Stimulated activated CD8-positive, alpha-beta memory T cell treated with anti-CD3 and anti-CD28 coated beads, Interleukin-4, amount 100 ng/mL, for 4 hours (primary cell): ENCODE measurements at places on chromosomes 1 and 21.

DNA sequence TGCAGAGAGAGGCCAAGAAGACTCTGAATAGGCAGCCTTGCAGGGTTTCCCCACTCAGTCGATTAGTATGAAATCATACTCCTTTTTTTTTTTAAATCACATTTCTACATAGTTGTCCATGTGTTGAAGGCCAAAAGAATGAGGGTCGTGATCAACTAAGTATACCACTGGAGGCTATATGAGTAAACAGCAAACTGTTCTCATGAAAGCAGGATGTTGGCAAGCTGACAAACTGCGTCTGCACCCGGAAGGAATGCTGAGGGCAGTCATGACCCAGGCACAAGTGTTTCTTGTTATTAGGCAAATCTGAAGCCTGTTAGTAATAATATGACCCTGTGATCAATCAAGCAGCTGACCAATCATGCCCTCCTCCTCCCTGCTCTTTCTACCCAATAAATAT, 213.2 kb downstream of the USH2A start:
- no peak for DNase-seq

- no peak for DNase-seq
Observed at GRCh38 chr1:41366455-41367287, 5.4 kb downstream of the FOXO6 start.

DNA sequence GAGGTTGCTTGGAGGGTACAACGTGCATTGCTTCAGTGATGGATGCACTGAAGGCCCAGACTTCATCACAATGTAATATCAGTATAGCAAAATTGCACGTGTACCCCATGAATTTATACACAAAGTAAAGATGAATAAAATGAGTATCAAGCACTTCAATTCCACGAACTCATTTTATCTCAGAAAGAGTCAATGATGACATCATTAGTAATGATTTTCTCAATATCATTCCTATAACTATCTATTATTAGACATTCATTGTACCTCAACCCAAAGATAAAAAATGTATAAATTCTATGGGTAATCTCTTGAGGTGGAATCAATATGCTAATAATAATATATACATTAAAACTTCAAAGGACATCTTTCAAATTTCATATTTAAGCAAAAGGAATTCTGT, 208.4 kb downstream of the COL11A1 start:
- DNase-seq = no peak

DNA sequence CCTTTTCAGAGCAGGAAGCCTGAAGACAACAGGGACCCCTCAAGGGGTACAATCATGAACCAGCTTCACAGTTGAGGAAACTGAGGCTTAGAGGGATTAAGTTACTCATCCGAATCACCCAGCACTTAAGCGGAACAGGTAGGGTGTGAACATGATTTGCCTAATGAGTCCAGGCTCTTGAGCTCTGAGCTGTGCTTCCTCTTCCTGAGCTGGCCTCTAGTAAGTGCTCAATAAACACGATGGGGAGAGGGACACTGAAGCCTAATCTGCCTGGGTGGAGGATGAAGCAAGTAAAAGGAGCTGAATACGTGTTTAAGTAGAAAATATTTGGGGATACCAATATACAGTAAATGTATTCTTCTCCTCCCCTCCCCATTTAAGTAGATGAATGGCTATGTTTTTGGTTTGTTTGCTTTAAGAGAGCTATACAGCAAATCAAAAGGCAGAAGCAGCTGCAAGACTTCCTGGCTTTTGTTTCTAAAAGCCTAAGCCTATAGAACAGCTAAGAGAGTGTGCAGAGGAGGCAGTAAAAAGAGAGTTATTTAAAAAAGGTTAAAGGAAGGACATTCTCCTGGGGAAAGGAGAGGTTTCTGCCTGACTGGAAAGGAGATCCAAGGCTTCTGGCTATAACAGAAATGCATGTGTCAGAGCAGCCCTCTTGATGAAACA, 20.5 kb downstream of the STPG1 start:
- DNase-seq = no peak

DNA sequence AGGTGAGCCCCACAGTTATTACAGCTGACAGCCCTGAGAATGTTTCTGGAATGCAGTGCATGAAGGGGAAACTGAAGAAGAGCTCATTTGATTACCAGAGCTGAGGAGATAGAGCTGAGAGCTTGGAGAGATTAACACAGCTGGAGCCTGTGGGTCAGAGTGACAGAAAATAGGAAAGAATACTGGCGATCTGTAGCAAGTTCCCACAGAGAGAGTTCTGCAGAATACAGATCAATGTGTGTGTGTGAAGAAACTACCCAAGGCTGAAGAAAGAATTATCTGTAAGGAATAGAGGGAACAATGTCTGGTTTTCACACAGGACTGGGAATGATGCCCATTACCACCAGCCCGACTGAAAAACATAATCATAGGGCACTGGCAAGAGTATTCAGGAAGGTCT, 103.6 kb upstream of the SNX7 start:
- DNase-seq = no peak

DNA sequence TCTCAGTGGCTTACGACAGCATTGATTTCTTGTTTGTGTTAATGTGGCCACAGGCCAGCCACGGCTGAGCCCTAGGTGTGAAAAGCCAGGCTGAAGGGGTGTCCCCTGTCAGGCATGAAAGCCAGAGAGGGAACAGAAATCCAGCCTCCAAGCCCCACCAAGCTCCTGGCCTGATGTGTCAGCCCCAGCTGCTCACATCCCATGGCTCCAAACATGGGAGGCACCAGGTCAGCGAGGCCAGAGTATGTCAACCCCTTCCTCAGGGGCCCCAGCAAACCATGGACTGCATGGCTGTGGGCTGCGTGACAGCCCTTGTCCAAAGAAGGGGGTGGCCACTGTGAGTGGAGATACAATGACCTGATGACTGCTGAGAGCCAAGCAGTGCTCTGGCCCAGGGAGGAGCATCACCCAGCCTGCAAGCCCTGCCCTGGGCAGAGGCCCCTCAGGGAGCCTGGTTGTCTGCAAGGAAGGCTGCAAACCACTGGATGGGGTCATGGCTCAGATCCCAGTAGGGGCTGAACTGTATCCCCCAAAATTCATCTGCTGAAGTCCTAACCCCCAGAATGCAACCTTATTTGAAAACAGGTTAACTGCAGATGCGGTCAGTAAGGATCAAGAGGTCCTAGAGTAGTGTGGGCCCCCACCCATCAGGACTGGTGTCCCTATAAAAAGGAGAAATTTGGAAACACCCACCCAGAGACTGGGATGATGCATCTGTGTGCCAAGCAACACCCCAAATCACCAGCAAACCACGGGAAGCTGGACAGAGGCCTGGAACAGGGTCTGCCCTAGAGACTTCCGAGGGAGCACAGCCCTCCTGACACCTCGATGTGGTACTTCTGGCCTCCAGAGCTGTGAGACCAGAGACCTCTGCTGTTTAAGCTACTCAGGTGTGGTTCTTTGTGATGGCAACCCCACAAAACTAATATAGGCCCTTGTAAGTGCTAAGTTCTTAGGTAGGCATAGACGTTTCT, 3.3 kb upstream of the MX2 start:
- no peak for DNase-seq

DNA sequence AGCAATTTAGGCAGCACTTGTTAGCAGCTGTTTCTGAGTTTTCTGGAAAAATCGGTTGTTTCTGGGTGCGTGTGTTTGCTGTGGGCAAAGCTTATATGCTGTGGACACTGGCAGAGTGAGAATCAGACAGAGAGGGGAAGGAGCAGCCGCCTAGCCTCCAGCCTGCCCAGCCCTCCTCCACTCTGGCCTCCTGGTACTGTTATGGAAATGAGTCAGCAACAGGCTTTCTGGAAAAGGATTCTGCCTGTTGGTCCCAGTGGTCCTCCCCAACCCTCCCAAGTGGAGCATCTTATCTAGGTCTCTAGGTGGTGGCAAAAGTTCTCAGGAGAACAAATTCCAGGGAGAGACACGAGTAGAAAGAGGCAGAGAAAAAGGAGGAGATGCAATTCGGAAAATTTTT, 42.2 kb upstream of the GOLT1A start:
- no peak for DNase-seq

DNA sequence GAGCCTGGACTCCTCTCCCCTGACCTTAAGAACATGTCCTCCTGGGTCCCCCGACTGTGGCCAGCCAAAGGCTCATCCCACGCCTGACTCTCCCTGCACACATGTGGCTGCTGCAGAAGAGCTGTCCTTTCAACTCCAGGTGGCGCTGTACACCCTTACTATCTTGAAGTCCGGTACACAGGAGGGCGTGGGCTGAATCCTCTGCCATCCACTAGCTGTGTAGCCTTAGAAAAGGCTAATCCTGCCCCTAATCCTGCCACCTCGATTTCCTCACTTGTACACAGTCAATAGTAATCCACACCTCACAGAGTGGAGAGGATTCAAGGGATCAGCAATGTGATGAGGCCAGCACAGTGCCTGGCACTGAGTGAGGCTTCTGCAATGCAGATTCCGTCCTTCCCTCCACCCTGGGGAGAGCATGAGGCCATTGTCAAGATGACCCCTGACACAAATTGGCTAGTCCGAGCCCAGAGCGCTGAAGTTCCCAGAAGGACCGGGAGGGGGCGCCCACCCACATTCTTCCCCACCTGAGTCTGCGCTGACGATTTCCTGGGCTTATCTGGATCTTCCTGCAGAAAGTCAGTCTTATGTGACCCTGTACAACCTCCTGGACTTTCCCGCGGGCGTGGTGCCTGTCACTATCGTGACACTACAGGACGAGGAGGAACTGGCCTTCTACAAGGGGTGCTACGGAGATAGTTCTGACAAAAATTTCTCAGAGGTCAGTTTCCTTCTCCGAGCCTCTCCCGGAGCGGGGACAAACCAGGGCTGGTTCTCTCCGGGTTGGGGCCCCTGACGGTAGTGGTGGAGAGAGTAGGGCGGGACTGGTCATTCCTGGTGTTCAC, 47.1 kb upstream of the DMBX1 start:
- peak; percentile 41 for DNase-seq

DNA sequence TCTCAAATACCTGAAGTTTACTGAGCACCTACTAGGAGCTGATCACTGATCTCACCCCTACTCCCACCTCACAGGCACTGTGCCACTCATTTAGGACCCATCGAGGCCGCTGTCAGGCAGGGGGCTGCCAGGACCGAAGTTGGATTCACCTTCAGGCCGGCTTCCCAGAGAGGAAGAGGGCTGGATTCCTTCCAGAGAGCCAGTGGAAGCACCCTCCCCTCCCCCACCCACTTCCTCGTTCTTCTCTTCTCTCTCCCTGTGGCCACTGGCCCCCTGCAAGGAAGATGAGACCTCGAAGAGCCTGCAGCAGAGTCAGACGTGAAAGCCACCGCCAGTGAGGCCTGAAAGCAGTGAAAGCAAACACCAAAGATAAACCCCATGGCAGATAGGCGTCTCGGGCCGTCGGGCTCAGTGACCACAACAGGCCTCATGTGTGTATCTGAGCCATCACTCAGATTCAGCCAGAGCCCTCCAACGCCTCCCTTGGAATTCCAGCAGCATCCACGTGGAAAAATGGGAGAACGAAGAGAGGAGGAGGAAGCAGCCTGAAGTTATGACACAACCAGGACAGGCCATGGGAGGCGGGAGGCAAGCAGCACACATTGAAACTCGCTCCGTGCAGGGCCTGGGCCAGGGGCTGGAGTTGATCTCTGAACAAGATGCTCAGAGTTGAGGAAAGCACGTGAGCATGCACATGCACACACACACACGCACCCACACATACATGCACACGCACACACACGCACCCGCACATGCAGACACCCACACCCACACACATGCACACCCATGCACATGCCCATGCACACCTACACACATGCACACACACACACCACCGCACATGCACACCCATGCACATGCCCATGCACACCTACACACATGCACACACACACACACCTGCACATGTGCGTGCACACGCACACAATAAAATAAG, 6.2 kb upstream of the AGTRAP start:
- no peak for DNase-seq

GRCh38 chr1:180310095-180310494, 80.0 kb downstream of the LHX4 start:
- no peak for DNase-seq

- no peak for DNase-seq
Observed at GRCh38 chr1:55326496-55327243, 111.5 kb upstream of the USP24 start.

GRCh38 chr1:86515597-86515996, 31.3 kb upstream of the CLCA4 start:
- no peak for DNase-seq

GRCh38 chr1:108575375-108575774, 15.5 kb downstream of the EEIG2 start:
- DNase-seq = no peak

- no peak for DNase-seq
Observed at GRCh38 chr21:45076245-45076711, 1.9 kb downstream of the ADARB1 start.

DNA sequence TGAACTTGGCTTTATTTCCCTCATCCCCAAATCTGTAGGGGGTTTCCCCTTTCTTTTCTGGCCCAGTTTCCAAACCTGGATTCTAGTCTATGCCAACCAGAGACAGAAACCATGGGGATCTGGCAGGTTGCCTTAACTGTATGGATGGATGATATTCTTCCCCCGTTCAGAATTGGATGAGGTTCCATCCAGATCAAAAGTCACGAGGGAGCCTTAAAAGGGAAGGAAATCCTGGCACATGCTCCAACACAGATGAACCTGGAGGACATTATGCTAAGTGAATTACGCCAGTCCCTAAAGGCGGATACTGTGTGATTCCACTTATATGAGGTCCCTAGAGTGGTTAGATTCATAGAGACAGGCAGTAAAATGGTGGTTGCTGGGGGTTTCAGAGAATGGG, 124.4 kb downstream of the HUNK start:
- no peak for DNase-seq

GRCh38 chr1:230232371-230232771, 165.3 kb downstream of the GALNT2 start:
- DNase-seq = no peak

DNA sequence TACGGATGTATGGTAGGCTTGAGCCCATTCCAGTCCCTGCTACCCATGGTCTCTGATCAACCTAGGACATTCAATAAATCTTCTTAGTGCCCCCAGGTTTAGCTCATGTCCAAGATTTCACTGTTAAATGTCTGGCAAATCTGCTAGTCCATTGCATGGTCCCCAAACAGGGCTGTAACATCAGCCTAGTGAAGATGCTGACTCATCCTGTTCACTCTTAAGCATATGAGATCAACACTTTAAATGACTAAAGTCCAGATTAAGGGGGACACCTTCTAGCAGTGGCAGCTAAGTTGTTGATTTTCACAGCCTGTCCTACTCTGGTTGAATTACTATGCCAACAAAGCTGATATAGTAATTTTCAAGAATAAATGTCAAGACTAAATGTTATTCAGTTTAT, 46.5 kb upstream of the NUF2 start:
- no peak for DNase-seq

DNA sequence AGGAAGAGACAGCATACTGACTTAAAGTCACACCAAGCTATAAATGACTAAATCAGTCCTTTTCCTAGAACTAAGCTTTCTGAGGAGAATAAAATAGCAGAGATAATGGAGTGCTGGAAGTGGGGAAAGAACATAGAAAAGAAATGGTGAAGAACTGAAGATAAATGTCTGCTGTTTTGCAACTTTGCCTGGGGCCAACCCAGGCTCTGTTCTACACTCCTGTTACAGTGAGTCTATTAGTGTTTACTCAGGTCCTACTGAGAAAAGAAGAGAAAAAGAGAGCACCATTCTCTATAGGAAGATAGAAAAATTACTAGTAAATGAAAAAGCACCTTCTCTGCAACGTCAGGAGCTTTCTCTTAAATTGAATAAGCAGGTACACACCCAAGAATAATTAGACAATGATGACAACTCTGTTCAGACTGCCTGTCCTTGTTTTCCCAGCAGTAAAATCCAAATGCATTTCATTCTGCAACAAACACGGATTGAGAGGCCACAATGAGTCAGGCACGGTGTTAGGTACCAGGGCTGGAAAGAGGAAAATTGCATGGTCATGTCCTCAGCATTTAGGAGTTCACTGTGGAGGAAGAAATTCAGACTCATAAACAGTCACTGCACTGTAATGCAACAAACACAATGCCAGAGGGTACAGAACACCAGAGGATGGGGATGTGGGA, 139.4 kb upstream of the CAMK1G start:
- DNase-seq = no peak
